ENCODE measurements at places on chromosomes 2 and 18.

- no peak for DNase-seq
These were observed 42.9 kb downstream of the ADI1 start for GRCh38 chr2:3476321-3476984.

DNA sequence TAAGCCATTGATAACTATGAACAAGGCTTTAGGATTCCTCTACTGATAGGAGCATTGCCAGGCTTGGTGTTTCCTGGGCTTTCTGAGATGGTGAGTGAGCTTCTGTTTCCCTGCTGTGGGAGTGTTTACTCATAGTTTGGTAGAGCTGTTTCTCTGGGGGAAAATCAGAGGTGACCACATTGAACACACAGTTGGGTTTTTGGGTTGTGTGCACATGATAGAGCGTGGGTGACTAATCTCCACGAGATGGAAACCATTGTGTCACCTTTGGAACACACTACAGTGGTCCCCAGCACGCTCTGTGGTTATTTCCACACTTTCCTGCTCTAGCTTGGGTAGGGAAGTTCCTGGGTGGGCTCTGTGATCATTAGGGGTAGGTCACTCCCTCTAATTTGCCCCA is 5.4 kb downstream of the IL1R1 start:
- DNase-seq = no peak

GRCh38 chr2:236866542-236867340 is 218.9 kb upstream of the COPS8 start:
- no peak for DNase-seq

GRCh38 chr2:215619989-215620388 is 184.1 kb upstream of the FN1 start:
- no peak for DNase-seq

- DNase-seq = no peak
These were observed 346.1 kb upstream of the KYNU start for GRCh38 chr2:142531377-142531776.

Measured in esophagus squamous epithelium (tissue), 5 donors.